ENCODE measurements at places on chromosomes 5 and 9.

DNA sequence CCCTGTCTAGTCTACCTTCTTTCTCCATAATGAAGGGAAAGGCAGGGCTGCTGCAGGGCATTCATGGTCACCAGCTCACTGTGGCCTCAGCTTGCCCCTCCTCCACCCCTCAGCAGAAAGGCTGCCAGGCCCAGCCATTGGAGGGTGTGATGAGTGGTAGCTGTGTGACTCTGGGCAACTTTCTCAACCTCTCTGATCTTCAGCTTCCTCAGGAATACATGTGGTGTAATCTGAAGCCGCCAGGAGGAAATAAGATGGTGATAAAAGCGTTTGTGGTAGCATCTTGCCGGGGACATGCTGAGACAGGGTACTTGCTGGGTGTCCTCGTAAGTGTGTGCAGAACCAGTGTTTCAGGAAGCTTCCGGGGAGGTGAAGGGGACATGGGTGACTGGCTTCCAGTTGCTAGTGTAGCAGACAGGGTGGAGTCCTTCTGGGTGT is 9.8 kb downstream of the CXCL14 start:
- no peak for DNase-seq

DNA sequence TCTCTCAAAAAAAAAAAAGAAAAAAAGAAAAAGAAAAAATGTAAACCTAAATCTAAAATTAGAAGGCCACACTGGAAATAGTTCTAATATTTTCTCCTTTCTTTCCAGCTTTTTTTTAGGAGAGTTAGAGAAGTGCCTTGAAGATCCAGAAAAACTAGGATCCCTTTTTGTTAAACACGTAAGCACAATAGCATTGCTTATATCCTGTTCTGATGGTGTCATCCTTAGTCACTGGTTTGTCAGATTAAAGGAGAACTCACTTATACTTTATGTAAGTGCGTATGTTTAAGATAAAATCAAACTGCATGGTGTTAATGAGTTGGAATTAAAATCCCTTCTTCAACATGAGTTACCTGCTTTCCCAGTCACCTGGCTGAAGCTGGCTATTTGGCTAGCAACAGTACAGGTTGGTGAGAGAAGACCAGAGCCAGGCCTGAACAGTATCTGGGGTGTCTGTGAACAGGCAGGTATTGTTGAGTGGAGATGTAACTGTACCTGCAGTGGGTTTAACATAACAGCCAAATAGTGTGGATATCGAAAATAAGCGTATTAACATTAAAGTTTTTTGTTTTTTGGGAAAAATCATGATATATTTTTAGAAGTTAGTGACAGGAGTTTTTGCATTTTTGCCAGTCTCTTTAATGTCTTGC is 104.7 kb upstream of the OTULINL start:
- DNase-seq = no peak

GRCh38 chr5:167623354-167623753 is 668.1 kb upstream of the WWC1 start:
- DNase-seq = no peak

GRCh38 chr5:82312373-82312856 is 34.3 kb upstream of the RPS23 start:
- DNase-seq = peak; percentile 51

GRCh38 chr5:151018846-151019245 is 1.5 kb upstream of the GPX3 start:
- no peak for DNase-seq

Data from smooth muscle cell of the brain vasculature (primary cell).